Kidney glomerular epithelial cell (primary cell): ENCODE measurements at places on chromosomes 2 and 18.

DNA sequence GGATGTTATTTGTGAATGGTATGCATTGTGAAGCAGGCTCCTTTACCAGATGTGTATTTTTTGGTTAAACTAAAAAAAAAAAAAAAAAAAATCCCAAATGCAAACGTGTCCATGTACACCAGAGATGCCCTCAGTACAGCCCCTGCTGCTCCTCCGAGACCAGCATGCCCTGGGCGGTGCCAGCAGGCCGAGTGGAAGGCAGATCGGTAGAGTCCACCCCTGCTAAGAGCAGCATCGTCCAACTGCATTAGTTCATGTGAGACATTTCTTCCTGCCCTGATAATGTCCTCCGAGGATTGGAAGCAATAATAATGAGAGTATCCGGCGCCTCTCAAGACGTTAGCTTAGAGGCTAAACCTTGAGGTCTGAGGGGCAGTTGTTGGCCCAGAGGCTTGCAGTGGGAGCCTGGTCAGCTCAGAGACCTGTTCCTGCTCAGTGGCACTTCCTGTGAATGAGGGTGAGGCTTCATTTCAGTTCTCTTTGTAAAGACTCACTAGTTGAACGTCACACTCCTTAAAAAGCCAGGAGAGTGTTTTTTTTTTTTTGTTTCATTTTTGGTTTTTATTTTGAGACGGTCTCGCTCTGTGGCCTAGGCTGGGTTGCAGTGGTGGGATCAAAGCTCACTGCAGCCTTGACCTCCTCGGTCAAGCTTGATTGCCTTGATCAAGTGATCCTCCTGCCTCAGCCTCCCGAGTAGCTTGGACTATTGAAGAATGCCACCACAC lies 5.6 kb downstream of the SLC66A3 start:
- DNase-seq, result no peak

GRCh38 chr2:98390571-98391476 lies 44.6 kb downstream of the CNGA3 start:
- DNase-seq, result no peak

GRCh38 chr18:12595571-12596255 lies 62.2 kb downstream of the SPIRE1 start:
- DNase-seq, result no peak

GRCh38 chr18:61348230-61348629 lies 15.0 kb downstream of the CDH20 start:
- DNase-seq, result no peak

GRCh38 chr2:4715065-4715464 lies 977.1 kb upstream of the SOX11 start:
- DNase-seq, result no peak

DNA sequence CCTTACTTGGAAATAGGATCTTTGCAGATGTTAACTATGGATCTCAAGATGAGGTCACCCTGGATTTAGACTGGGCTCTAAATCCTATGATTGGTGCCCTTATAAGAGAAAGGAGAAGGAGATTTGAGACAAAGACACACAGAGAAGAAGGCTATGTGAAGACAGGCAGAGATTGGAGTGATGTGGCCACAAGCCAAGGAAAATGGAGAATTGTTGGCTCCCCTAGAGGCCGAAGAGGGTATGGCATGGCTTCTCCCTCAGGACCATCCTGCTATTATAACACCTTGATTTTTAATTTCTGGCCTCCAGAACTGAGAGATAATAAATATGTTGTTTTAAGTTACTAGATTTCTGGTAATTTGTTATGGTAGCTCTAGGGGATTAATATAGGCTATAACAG lies 7.6 kb downstream of the CYBRD1 start:
- no peak for DNase-seq

DNA sequence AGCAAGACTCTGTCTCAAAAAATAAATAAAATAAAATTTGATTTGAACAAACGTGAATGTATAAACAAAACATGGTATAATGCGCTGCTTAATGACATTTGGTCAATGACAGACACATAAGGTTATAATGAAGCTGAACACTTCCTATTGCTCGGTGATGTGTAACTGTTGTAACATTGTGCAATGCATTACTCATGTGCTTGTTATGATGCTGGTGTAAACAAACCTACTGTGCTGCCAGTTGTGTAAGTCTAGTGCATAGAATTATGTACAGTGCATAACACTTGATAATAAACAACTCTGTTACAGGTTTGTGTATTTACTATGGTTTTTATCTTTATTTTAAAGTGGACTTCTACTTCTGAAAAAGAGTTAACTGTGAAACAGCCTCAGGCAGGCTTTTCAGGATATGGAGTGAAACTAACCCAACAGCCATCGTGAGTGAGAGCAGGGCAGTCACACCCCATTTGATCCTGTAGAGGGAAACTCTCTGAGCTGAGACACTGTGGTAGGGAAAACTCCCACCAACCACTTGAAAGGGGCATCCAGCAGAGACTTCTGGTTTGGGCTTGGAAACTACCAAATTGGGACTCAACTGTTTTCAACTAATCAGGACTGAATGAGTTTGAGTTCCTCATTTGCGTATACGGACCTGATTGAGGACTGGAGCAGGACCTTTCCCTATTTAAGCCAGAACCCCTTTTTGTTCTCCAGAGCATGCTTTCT lies 8.7 kb upstream of the RPRD1A start:
- DNase-seq, result no peak

- no peak for DNase-seq
Observed at GRCh38 chr2:104774631-104775030, 79.3 kb upstream of the POU3F3 start.

DNA sequence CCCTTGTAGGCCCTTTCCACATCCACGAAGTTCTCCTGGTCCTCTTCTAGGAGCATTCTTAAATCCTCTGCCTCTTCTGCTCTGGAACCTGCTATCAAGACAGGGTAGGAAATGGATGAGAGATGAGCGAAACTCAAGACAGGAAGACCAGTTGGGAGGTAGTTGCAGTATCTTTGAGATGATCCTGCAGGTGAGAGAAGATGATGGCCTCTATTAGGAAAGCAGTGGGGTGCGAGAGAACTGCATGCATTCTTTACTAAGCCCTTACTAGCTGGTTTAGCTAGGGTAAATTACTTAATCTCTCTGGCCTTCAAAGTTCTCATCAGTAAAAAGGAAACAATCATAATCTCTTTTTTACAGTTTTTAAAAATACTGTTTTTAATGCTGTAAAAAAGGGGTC lies 47.0 kb downstream of the VSNL1 start:
- DNase-seq, result no peak

GRCh38 chr2:134739879-134740301 lies 21.1 kb upstream of the TMEM163 start:
- no peak for DNase-seq

DNA sequence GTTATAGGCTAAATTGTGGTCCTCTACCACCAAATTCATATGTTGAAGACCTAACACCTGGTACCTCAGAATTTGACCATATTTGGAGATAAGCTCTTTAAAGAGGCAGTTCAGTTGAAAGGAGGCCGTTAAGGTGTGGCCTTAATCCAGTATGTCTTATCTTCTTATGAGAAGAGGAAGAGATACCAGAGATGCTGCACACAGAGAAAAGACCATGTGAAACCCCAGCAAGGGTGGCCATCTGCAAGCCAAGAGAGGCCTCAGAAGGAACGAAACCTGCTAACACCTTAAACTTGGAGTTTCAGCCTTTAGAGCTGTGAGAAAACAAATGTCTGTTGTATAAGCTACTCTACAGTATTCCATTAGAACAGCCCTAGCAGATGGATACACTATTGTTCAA lies 528.1 kb upstream of the DCC start:
- no peak for DNase-seq

- no peak for DNase-seq
Observed at GRCh38 chr2:204909791-204910190, 364.5 kb downstream of the PARD3B start.

DNA sequence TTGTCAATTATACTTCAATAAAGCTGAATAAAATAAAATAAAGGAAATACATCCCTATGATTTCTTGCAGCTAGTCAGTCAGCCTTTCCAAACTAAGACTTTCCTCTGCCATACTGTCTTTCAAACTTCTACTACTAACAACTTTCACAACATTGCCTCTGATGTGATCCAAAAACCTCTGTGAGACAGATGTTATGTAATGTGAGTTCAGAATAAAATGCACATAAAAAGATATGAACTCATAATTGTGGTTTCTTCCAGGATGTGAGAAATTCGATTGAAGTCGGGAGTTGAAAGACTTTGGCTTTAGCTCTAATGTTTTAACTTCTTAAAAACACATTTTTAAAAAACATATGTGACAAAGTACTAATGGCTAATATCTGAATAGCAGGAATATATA lies 98.7 kb downstream of the PIGN start:
- DNase-seq, result no peak

DNA sequence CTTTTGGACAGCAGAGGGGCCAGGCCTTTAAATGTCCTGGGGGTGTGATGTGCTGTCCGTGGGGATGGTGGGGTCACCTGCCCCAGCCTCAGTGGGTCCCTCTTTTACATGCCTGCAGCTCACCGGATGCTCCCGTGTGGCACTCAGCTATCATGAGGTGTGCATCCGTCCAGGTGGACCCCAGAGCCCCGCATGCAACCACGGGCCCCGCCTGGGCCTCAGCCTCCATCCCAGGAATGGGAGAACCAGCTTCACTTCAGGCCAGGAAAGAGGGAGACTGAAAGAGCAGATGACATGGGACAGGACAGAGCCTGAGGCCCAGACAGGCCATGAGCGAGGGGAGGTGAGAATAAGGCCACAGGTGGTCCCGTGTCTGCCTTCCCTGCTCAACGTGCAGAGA lies 37.5 kb downstream of the RAMP1 start:
- DNase-seq, result no peak

DNA sequence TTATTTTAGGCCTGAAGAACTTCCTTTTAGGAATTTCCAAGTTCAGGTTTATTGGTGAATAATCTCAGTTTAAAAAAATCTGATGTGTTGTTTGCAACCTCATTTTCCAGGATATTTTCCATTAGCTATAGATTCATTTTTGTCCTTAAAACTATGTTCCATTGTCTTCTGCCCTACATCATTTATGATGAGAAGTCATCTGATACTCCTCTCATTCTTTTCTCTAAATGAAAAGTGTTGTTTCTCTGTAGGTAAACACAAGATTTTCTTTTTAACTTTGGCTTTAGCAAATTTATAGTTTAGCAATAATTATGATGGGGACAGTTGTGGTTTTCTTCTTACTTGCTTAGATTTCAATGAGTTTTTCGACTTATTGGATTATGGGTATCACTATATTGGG lies 427.3 kb downstream of the DCDC2C start:
- DNase-seq, result no peak

DNA sequence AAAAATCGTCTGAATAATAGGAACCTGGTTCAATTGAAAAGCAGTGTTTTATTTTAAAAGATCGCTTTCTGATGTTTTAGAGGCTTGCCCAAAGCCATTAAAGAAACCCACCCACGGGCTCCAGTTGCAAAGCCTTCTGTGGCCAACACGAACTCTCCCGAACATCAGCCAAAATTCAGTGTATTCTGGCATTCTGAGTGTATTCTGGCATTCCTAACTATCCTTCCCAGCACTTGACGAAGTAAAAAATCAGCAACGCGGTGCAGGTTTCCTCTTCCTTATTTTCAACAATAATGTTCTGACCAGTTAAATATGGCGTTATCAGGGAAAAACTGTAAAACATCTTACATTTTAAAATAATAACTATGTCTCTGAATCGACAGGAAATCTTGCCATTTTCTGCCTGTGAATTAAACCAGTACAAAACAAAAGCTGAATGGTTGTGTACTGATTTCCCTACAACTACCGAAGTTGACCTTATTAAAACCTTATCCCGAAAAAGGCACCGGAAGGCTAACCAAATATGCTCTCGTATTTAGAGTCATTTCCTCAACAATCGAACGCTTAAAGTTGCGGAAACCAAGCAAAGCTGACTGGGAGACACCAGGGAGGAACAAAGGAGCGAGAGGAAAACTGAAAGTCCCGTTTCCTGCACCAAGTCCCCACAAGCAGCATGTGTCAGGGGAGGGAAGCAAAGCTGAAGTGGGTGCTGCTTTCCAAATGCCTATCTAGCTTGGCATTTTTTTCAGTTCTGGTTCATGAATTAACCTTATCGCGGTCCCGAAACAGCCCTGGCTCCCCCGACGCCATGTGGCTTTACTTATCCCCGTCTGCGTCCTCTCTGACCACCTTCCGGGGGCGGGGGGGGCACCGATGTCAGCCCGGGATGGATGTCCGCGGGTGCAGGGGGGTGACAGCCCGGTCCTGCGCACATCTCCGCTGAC lies 44.3 kb downstream of the ZNF516 start:
- DNase-seq, result peak; percentile 46

DNA sequence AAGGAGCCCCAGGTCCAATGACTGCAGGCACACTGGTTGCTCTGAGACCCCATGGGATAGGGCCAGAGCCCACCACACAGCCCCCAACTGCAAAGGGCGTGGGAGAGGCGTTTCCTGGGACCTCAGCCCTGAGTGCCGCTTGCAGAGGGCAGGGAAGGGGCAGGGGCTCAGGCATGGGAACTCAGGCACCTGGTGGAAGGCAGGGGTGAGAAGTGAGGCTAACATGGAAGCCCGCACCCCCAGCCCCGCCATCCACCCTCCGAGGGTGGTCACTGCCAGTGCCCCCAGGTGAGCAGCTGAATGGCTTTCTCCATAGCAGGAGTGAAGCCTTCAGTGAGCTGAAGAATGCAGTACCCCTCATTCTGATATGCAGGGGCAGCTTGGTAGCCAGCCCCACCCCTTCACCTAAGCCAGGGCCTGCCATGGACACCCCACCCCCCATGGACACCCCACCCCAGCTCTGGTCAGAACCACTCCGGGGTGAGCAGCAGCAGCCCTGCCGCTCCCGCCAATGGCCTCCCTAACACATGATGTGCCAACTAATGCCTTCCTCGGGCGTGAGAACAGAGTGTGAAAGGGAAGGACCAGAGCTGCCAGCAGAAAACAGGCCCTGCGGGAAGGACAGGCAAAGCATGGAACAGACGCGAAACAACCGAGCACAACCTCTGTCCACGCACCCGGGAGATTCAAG lies 6.6 kb downstream of the KIF1A start:
- DNase-seq, result no peak

DNA sequence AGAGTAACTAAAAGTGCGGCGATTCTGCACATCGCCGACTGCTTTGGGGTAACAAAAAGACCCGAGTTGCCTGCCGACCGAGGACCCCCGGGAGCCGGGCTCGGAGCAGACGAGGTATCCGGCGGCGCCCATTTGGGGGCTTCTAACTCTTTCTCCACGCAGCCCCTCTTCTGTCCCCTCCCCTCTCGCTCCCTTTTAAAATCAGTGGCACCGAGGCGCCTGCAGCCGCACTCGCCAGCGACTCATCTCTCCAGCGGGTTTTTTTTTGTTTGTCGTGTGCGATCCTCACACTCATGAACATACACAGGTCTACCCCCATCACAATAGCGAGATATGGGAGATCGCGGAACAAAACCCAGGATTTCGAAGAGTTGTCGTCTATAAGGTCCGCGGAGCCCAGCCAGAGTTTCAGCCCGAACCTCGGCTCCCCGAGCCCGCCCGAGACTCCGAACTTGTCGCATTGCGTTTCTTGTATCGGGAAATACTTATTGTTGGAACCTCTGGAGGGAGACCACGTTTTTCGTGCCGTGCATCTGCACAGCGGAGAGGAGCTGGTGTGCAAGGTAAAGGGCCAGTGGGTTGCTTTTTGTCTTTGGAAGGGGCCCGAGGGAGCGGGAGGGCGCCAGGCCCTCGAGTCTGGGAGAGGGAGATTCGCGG lies 1.4 kb downstream of the TRIB2 start:
- no peak for DNase-seq

GRCh38 chr2:119746836-119747686 lies 12.7 kb upstream of the PTPN4 start:
- DNase-seq, result no peak
